ENCODE measurements at places on chromosomes 2 and 18.

GRCh38 chr2:164479460-164479859 is 141.8 kb downstream of the GRB14 start:
- no peak for DNase-seq

DNA sequence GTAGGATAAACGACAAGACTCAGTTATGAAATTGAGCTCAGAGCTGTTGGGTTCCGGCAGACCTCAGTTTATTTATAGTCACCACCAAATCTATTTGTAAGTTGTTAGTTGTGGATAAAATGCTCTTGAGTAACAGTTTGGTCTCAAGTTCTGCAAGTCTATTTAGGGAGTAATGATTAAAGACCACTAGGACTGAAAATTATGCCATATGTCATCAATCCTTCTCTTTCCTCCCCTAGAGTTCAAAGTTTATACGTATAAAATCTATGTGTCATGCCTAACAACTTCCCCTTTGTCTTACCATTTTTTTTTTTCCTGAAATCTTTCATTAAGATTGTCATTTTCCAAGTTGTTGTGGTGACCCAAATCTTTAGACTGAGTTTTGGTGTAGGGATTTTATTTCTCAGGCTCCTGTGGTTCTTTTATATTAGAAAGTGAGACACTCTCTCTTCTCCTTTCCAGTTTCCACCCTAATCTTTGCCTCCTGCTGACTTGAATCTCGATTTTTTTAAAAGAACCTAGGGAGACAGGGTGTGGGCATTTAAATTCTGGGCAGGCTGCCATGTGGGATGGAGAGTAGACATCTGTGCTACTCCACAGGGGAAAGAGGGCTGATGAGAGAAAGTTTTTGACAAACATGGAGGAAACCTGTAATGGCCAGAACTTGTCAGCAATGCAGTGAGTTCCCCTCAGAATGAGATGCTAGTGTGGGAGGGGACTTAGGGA is 51.0 kb downstream of the LAMA3 start:
- no peak for DNase-seq

GRCh38 chr2:12155303-12156051 is 409.0 kb downstream of the LPIN1 start:
- DNase-seq, result no peak

GRCh38 chr2:227461811-227462461 is 10.0 kb upstream of the AGFG1 start:
- no peak for DNase-seq

- peak; percentile 57 for DNase-seq
These were observed 111.1 kb upstream of the CAB39 start for GRCh38 chr2:230601510-230601909.

- no peak for DNase-seq
These were observed 144.7 kb downstream of the KLHL29 start for GRCh38 chr2:23529659-23530058.

- DNase-seq, result peak; percentile 48
These were observed 32.4 kb upstream of the ATL2 start for GRCh38 chr2:38409156-38410102.

- peak; percentile 77 for DNase-seq
These were observed 3.1 kb downstream of the BCL11A start for GRCh38 chr2:60550178-60550983.

DNA sequence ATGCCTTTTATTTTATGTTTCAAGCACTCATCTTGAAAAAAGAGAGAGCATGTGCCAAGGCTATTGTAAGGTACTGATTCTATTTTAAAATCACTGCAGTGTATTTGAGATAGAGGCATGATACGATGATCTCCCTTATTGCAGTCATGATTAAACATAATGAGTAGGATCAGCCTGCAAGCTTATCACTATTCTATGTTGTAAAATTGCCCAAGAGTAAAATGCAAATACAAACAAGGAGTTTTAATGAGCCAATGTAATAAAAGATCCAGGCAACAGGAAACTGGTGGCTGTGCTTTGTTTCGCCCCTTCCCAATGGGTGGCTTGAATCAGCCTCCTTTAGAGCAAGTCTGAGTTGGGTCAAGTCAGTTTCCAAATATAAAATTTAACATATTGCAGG is 116.4 kb upstream of the RBMS1 start:
- no peak for DNase-seq

DNA sequence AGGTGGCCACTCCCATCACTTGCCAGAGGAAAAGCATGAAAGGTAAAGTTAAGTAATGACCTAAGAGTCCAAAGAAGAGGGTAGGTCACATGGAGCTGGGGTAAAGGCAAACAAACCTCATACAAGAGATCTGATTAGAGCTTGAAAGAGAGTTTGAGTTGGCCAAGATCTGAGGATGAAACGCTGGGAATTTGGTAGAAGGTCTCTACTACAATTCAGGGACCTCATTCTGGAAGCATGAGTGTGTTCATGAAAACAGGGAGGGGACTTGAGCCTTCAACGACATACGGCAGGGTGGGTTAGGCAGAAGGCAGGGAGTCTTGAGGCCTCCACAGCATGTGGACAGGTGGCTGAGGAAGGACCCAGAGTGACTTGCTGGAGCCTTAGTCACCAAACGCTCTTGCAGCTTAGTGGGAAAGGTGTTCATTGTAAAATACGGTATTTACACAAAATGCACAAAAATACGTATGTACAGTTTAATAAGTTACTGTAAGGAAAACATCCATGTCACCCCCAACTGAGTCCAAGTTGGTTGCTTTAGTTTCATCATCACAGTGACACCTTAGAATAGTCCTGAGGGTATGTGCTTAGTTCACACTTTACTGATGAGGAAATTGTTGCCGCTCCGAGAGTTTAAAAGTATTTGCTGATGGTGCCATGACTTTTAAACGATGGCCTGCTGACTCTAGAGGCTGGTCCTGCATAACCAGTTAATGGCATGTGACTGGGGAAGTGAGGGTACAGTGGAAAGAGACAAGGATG is 5.0 kb upstream of the FARP2 start:
- DNase-seq, result no peak

- DNase-seq, result peak; percentile 40
These were observed 186.2 kb upstream of the GCFC2 start for GRCh38 chr2:75896779-75897366.

GRCh38 chr18:14999085-14999975 is 251.4 kb downstream of the ANKRD30B start:
- DNase-seq, result no peak

DNA sequence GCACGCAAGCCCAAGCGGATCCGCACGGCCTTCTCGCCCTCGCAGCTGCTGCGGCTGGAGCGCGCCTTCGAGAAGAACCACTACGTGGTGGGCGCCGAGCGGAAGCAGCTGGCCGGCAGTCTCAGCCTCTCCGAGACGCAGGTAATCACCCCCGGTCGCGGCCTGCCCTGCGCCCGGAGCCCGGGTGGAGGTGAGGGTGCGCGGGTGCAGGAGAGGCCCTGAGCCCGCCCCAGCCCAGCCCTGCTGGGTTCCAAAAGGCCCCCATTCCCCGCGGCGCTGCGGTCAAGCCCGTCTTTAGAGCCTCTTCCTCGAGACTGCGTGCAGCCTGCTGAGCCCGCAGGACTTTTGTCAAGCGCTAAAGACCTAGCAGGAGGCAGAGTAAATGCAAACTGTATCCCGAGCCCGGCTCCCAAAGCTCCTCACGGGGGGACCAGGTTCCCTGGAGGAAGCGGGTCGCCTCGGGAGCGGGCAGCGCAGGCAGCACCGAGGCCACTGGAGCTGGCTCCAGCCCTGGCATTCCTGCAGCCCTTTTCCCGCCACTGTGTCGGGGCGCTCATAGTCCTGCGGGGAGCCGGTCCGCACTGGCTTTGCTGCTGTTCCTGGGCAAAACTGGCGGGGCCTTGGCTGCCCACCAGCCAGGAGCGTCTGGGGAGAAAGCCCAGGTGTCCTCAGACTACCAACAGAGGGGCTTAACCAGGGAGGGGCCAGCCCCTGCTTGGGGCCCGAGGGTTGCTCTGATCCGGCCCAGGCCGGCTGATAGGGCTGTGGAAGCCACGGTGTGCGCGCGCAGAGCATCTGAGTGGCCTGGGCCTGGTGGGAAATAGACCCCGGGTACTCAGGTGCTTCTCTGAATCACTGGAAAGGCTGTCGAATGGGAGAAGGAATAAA is 7.3 kb downstream of the EMX1 start:
- DNase-seq, result no peak

DNA sequence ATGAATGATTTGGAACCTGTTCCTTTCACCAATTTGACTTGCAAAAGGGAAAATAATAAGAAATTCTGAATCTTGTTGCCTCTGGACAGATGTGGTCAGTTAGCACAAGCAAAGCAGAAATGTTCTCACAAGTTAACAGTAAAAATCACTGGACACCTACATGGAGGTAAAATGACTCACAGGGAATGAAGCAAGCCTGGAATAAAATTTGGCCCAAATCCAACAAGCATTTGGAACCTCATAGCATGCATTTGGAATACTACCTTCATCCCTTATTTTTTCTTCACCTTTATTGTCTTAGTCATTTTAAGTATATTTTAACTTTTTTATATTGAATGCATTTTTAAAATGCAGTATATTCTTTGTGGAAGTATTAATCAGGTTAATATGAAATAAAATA is 602.9 kb downstream of the ARHGAP15 start:
- DNase-seq, result no peak

DNA sequence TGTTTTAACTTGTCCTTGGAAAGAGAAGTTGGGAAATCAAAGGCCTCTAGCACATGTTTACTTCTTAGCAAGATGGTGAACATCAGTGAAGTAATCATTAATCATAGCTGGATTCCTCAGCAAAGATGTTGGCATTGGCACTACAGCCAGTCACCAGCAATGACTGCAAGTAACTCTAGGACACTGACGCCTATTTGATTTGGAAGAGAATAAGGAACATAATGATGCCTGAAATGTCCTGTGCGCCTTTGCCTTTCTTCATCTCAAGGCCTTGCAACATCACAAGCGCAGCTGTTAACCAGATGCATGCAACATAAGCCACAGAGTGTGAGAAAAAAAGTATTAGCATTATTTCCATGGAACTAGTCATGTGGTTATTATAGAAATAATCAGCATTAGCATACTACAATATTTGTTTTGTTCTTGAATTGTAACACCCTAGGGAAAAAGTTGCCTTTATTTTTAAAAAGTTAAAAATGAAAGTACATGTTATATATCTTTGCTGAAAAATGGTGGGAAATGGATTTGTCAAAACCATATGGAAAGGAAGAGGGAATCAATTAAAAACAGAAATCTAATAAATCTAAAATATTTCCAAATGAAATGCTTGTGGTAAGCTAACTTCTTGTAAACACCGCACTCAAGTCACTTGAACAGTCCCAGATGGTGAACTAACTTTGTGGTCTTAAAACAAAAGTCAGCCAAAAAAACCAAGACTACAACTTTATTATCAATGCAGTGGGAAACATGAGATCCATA is 55.6 kb downstream of the THADA start:
- DNase-seq, result no peak

- DNase-seq, result no peak
These were observed 45.9 kb upstream of the SIX2 start for GRCh38 chr2:45055162-45055605.

- DNase-seq, result no peak
These were observed 222.9 kb downstream of the HNMT start for GRCh38 chr2:138187221-138187620.

- DNase-seq, result no peak
These were observed 34.7 kb upstream of the REEP1 start for GRCh38 chr2:86372133-86372532.

DNA sequence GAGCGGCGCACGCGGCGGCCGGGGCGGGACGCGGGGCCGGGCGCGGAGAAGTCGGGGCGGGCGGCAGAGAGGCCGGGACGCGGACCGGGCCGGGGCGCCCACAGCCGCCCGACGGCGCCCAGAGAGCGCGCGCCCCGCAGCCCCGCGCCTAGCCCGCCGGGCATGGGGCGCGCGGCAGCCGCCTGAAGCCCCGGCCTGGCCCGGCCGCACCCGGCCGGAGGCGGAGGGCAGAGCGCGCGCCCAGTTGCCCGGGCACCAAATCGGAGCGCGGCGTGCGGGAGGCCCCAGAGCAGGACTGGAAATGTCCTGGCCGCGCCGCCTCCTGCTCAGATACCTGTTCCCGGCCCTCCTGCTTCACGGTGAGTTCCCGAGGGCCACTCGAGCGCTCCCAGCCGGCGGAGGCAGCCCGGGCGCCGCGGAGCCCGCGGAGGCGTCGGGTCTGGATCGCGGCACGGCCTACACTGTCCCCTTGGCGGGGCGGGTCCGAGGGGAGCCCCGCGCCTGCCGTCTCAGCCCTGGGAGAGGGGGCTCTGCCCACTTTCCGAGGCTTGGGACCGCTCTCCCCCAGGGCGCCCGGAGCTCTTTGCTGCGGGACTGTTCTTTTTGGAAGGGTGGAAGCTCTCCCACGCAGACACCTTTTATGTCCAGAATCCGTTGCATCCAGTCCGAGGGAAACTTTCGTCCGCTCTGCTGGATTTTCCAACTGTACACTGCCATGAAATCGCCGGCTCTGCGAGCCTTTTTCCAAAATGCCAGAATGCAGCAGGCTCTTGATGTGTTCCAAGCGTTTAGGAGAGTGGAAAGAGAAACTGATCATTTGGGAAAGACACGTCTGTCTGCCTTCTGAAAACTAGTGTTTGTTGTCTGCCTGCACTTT is 484 bp downstream of the APCDD1 start:
- DNase-seq, result no peak

DNA sequence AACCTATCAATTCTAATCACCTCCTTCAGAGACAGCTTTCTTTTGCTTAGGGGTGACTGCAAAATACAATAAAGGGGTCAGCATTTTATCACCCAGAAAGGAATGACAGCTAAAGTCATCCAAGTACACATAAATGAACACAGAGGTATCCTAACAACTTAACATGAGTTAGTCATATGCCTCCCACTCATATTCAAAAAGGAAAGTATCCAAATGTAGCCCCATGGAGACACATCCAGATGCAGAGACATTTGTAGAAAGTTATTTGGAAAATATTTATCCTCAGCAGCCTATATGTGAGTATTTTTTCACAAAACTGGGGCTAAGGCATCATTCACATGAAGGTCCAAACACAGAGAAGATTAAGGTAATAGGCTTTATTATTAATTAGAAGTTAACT is 1579.7 kb upstream of the SLC39A10 start:
- no peak for DNase-seq

- DNase-seq, result peak; percentile 64
These were observed 68.9 kb upstream of the CAB39 start for GRCh38 chr2:230643576-230644291.

GRCh38 chr18:63132819-63133200 is 186.8 kb downstream of the BCL2 start:
- no peak for DNase-seq

DNA sequence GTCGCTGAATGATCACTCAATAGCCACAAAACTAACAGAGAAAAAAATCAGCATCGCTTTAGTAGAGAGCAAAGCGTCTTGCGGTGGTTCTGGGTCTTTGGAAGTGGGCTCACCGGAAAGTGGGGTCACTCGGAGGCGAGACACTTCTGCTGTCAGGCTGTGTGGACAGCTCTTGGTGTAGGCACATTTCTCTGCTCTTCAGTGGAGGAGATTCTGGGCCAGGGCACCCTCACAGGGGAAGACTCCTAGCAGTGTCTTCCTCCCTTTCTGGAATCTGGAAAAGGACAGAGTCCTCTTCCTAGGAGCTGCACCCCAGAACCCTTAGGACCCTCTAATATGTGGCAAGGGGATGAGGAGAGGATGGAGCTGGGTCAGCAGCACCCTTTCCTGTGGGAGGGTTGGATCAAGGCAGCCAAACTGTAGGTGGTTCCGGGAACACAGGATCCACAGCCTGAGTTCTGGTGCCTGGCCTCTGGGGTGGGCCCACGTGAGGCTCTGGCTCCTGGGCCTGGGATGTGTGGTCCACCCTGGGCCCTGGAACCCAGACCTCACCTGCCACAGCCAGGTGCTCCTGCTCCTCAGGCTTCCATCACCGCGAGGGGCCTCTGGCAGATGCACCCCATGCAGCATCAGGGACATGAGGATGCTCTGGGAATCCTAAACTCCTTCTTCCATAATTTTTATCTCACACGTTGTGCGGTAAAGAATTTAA is 25.1 kb downstream of the GPR35 start:
- no peak for DNase-seq

All from GM10248 (cell line).